ENCODE measurements at places on chromosomes 5 and 9.

DNA sequence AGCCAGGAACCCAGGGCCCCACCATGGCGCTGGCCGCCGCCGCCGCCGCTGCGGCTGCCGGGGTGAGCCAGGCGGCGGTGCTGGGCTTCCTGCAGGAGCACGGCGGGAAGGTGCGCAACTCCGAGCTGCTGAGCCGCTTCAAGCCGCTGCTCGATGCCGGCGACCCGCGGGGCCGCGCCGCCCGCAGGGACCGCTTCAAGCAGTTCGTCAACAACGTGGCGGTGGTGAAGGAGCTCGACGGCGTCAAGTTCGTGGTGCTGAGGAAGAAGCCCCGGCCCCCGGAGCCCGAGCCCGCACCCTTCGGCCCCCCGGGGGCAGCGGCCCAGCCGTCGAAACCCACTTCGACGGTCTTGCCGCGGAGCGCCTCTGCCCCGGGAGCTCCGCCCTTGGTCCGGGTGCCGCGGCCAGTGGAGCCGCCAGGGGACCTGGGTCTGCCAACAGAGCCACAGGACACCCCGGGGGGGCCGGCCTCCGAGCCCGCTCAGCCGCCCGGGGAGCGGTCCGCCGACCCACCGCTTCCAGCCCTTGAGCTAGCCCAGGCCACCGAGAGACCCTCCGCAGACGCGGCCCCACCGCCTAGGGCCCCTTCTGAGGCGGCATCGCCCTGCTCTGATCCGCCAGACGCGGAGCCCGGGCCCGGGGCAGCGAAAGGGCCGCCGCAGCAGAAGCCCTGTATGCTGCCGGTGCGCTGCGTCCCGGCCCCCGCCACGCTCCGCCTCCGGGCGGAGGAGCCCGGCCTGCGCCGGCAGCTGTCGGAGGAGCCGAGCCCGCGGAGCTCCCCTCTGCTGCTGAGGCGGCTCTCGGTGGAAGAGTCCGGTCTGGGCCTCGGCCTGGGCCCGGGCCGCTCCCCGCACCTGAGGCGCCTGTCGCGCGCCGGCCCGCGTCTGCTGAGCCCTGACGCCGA lies 749 bp downstream of the SOWAHA start:
- peak; percentile 43 for DNase-seq

DNA sequence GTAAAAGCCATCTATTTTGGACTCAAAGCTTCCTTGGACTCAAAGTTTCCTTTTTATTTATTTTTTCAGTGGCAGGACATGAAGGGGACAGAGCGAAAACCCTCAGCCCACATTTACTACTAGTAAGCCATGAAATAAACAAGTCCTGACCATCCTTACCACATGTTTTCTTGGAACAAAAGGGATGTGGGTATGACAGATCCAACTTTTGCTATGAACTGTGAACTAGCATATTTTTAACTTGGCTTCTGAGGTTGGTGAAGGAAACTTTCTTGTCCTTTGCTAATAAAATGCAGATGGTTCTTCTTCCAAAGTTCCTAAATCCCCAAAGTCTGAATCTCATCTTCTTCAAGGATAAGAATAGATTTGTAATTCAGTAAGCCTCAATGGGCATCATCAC lies 122.7 kb upstream of the TNC start:
- no peak for DNase-seq

GRCh38 chr5:134171972-134172371 lies 4.8 kb downstream of the SKP1 start:
- no peak for DNase-seq

- DNase-seq: no peak
These were observed 93.4 kb downstream of the GNAQ start for GRCh38 chr9:77938163-77938562.

GRCh38 chr9:98971168-98971914 lies 27.6 kb downstream of the COL15A1 start:
- DNase-seq: peak; percentile 83

- no peak for DNase-seq
These were observed 179.1 kb downstream of the AUH start for GRCh38 chr9:91182429-91183225.

DNA sequence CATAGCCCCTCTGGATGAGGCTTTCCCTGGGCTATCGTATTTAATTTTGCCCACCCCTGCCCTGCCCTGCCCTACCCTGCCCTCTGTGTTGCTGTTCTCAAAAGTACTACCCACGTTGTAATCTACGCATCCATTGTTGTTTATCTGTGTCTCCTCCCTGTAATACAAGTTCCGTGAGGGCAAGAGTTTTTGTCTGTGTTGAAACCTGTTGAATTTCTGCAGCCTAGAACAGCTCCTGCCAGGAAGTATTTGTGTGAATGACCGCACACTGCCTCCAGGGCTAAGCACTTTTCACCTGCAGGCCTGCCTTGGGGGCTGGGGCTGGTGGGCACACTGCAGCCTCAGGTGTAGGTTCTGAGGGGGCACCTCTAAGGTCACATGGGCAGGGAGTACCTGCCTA lies 244.8 kb downstream of the HSPA4 start:
- DNase-seq: no peak

DNA sequence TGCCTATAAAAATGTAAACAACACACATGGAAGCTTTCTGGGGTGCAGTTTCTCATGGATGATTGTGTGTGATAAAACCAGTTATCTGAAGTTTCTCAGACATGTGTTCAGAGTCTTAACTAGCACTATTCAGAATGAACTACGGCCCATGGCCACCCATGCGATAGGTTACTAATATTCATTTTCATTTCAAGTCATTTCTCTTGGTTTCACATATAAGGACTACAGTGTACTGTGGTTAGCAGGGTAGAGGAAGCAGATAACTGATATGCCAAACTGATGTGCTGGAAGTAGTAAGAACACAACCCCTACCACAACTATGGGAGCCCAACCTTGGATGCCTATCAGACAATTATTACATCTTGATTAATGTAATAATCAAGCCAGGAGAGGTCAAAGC lies 372.1 kb downstream of the DTWD2 start:
- DNase-seq: no peak

GRCh38 chr5:138504799-138505198 lies 38.2 kb downstream of the ETF1 start:
- no peak for DNase-seq

- DNase-seq: no peak
These were observed 8.5 kb upstream of the INIP start for GRCh38 chr9:112726428-112726827.

DNA sequence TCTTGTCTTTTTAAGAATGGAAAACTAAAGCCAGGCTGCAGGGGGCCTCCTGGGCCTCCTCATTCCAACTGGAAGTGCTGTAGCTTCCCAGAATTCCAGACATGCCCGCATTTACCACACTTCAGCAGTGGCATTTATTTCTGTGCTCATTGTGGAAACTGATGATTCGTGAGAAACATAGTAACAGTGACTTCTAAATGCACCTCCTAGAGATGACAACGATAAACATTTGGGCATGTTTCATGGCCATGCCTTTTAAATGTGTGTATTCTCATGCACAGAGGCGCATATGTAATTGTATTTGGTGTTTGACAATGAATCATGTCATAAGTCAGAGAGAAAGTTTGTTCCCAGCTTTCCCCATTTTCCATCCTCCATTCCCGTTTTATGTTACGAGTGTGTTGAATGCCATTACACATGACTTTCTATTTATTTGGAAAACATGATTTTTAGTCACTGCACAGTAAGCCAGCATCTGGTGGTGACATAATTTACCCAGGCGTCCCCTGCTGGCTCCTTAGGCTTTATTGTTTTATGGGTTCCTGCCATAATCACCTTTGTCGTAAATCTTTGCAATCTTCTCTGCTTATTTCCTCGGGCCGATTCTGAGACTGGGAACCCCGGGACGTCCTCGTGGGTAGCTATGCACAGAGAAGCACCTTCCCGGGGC lies 68.8 kb upstream of the FCN2 start:
- peak; percentile 86 for DNase-seq

DNA sequence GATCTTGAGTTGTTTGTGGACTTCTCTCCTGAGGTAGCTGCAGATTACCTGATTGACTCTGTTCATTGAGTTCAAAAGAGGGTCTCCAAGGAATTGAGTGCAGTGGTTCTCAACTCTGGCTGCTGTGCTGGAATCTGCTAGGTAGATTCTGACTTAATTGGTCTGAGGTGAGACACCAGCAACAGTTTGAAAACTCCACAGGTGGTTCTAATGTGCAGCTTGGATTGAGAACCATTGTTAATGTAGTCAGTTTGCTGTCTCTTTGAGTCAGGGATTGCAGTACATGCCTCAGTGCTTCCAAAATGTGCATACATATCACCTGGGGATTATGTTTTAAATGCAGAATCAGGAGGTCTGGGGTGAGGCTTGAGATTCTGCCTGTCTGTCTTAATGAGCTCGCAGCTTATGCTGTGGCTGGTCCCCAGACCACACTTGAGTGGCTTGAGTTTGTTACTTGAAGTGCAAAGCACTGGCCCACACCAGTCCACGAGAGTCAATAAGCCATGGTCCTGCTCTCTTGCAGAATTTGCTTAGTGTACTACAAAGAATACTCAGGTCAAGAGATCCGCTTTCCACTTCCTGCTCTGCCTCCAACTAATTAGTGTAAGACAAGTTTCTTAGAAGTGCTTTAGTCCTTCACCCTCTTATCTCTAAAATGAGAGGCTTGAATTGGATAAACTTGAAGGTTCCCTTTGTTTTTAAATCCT lies 82.3 kb downstream of the ATG10 start:
- DNase-seq: no peak

GRCh38 chr5:81755320-81755719 lies 4.4 kb upstream of the SSBP2 start:
- DNase-seq: peak; percentile 89

- no peak for DNase-seq
These were observed 134.3 kb upstream of the MRPS30 start for GRCh38 chr5:44674461-44674860.

DNA sequence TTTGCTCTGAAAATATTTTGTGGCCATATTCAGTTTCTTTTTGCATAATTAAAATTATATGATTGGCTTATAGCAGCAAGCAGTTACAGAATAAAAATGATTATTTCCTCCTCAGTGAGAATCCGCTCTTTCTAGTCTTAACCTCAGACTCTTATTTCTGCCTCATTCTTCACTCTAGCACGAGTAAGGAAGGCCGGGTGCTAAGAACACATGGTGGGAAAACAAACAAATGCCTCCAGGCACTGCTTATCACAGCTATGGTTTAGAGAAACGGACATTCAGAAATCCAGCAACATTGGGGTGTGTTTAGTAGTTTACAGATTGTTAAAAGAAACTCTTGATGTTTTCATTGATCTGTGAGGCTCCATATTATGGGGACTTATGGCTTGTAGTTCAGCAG lies 168.7 kb downstream of the KDM4C start:
- DNase-seq: no peak

Measured in EL (cell line).